Tibial nerve (tissue), 4 donors: ENCODE measurements at places on chromosomes 3 and 15.
A peak's percentile ranks its signal among the peaks of the same experiment; 100 is the strongest.

- no peak for DNase-seq
These were observed 95.4 kb downstream of the LSM3 start for GRCh38 chr3:14273901-14274611.

- DNase-seq = no peak
These were observed 1029.8 kb downstream of the SI start for GRCh38 chr3:164048451-164048850.

- DNase-seq = peak; percentile 54
These were observed 16.3 kb downstream of the BMF start for GRCh38 chr15:40092256-40092978.

DNA sequence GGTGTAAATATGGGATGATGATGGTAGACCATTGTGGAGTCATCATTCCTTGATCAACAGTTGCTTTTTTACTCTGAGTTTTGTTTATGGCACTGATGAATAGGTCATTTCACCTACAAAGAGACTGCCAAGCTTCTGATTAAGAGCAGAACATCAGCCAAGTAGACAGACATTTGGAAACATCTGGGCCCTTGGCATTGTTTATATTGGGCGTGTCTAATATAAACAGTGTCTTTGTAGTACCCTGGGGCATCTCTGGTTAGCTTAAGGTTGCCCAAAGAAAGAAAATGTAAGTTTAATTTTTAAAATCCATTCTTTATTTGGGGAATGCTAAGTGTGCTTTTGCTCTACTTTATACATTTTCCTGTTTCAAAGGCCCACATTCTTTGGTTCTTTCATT, 377.0 kb downstream of the FEZF2 start:
- no peak for DNase-seq

DNA sequence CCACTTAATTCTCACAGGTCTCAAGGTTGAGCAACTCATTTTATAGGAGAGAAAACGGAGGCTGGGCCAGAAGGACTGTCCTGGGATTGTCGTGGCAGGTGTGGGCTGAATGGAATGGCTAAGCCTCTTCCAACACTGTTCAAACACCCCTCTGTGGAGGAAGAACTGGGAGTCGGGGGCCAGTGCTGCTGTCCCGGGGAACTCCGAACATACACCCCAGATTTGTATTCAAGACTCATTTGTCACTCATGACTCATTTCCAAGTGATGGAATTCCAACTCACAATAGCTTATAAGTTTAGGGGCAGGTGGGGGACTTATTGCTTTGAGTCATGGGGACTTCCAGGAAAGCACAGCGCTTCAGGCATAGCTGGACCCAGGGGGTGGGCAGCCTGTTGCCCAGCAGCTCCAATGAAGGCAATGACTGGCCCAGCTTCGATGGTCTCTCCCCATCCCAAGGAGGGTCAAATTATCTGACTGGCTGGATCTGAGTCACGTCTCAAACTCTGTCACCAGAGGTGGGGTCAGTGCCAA, 72.5 kb downstream of the TM2D3 start:
- no peak for DNase-seq

GRCh38 chr3:121809249-121809648, 25.6 kb downstream of the IQCB1 start:
- no peak for DNase-seq

- no peak for DNase-seq
These were observed 88.8 kb downstream of the SMAD3 start for GRCh38 chr15:67154249-67154648.
